AML-193 (cell line): ENCODE measurements at places on chromosomes 6 and 20.

DNA sequence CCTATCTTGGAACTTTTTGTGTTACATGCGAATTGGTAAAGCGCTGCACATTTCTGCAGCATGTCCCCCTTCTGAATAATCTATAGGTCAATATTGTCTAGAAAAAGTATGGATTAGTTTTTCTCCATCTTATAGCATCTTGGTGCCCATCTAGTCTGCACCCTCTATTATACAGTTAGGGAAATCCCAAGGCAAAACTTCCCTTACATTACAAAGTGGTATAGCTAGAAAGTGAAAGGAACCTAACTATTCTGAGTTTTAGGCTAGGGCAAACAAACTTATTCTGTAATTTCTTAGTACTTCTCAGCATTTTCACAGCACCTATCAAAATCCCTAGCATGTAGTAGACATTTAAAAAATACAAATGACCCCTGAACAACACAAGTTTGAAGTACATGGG lies 133.5 kb upstream of the CCDC28A start:
- DNase-seq: no peak

DNA sequence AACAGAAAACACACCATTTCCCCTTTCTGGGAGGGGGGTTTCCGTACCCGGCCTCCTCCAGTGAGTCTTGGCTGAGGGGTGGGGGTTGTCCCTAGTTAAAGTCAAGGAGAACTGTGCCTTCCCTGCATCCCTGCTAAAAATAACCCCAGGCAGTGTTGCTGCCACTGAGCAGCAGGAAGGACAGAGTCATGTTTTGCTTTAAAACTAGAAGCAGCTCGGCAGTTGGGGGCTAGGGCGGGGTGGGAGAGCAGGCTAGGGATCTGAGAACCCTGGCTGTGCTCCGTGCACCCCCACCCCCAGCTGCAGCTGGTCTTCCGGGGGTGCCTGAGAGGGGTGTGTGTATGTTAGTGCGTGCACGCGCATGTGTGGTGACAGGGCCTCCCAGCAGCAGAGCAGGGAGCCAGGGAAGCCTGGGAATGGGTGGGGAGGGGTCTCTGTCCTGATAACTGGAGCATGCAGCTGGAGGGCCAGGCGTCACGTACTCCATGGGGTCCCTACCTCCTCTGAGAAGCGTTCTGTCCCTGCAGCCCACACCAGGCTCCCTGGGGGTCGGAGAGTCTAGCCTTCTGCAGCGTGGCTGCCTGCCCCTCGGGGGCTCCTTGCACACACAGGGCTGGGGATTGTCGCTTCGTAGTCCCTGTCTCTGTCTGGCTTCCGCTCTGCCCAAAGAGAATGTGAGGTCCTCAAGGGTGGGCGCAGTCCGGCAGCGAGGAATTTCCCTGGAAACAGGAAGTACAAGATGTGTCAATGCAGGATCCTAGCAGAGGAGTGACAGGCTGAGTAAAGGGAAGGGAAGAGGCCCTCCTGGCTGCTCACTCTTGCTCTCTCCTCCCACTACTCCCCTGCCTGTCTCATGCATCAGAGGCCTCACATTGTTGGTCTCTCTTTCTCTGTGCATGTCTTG lies 16.8 kb upstream of the ARMC12 start:
- DNase-seq: peak; percentile 49

- DNase-seq: no peak
Measured at GRCh38 chr6:140438346-140438735, 1063.9 kb upstream of the CITED2 start.

DNA sequence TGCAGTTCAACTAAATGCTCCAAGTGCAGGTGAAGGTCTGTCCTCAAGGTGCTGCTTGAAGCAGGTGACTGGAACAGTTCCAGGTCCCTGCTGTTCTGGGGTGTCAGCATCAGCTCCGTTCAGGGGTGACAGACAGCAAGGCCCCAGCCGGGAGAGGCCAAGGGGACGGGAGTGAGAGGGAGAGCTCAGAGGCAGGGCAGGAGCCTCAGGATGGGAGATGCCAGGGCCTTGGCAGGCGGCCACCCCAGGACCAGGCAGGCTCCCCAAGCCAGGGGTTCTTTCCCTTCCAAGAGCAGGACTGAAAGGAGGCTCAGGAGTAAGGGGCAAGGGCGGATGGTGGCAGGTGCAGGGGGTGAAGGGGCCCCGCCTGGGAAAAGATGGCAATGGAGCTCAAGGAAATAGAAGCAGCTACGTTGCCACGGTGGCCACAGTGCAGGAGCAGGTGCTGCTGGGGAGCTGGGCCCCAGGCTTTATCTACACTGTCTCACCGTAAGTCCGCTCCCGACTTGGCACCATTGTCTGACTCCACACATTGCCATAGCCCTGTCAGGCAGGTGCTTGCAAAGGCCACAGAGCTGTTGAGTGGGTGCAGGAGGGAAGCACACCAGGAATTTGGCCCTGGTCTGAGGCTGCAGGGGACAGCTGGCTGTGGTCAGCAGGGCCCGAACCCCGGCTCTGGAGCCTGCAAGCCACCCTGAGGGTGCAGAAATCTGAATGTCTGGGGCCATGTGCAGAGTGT lies 43.1 kb downstream of the ERMARD start:
- DNase-seq: no peak

GRCh38 chr6:159973951-159974350 lies 5.1 kb downstream of the IGF2R start:
- peak; percentile 56 for DNase-seq

DNA sequence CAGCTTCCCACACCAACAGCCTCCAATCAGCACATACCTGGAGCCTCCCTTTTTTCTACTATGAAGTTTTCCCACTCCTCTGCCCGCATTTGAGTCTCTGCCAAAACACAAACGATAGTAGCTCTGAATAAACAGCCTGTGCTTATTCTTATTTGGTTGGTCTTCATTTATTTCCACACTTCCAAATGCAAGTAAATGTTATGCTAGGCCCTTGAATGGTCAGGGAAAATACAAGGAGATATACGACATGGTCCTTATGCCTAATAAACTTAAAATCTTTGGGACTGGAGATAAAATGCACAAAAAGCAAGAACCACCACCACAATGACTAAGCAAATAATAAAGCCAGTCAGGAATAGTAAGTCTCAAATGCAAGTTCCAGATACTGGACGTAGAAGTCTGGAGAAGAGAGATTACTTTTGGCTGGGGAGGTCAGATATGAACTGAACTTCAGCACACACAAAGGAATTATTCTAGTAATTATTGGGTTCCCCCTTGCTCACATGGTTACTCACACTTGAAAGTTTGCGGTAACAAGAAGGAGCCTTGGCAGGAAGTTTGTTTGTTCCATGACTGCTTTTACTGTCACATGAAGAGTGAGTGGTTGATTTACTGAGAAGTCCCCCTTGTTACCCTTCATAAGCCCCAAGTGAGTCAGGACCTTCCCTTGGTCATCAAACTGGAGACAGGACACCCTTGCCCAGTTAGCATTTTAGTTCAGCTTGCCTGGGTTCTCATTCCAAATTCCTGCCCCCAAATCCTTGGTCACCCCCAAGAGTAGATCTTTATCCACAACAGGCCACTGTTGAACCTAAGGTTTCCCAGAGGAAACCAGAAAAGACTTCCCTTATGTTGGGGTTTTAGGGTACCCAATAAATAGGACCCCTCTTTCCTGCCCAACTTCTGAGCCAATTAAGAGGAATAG lies 511.2 kb upstream of the JARID2 start:
- peak; percentile 77 for DNase-seq

- DNase-seq: no peak
Measured at GRCh38 chr20:54631059-54631458, 155.7 kb downstream of the DOK5 start.

- no peak for DNase-seq
Measured at GRCh38 chr20:60993433-60994044, 258.5 kb upstream of the CDH4 start.

GRCh38 chr6:162385980-162386379 lies 341.6 kb downstream of the PRKN start:
- DNase-seq: no peak

- DNase-seq: no peak
Measured at GRCh38 chr6:145860562-145860961, 46.0 kb upstream of the FBXO30 start.

- no peak for DNase-seq
Measured at GRCh38 chr6:6397842-6398241, 77.4 kb upstream of the F13A1 start.

GRCh38 chr20:2080532-2081224 lies 20.9 kb upstream of the STK35 start:
- DNase-seq: no peak

- DNase-seq: peak; percentile 44
Measured at GRCh38 chr6:73262671-73263569, at the start of gene KHDC1. KHDC1 (minus strand) TSS chr6:73263196; CDS start chr6:73242517, 20,679 bp downstream.

DNA sequence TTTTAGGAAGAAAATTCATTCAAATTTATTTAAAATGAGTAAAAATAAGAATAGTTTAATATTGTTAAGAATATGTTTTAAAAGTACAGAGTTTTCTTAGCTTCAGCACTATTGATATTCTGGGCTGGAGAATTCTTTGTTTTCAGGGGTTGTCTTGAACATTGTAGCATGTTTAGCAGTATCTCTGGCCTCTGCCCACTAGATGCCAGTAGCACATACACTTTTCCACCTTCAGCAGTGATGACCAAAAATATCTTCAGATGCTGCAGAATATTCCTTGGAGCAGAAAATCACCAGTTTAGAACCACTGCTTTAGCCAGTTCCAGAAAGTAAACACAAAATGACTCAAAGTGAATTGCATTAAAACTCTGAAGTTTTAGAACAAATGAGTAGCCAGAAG lies 19.4 kb upstream of the SDHAF4 start:
- DNase-seq: peak; percentile 7

GRCh38 chr20:17910828-17911294 lies 57.7 kb downstream of the SNX5 start:
- DNase-seq: no peak
